ENCODE measurements at places on chromosomes 7 and 10. TPM values are rescaled to one million over a fixed set of nuclear protein-coding genes. Genes with fewer than 3 reads are reported as not detected.

LRRC4 gene
- total RNA-seq: 1.6 TPM

IKZF1 gene
- total RNA-seq: not detected

MXI1 gene
- 12.2 TPM for total RNA-seq

MBLAC1 gene
- 3.0 TPM for total RNA-seq

FAM171A1 gene
- total RNA-seq: 51.0 TPM

CALML5 gene
- total RNA-seq: not detected

CPXM2 gene
- total RNA-seq: not detected

HTRA1 gene
- 52.4 TPM for total RNA-seq

NYAP1 gene
- total RNA-seq: 1.5 TPM

PGAM2 gene
- not detected for total RNA-seq

FGL2 gene
- total RNA-seq: not detected

SH2D4B gene
- not detected for total RNA-seq

MUC12 gene
- 1.4 TPM for total RNA-seq

HNRNPA2B1 gene
- 526 TPM for total RNA-seq

NRG3 gene
- total RNA-seq: not detected

CDC14C gene
- not detected for total RNA-seq

NXPH1 gene
- not detected for total RNA-seq

SMARCD3 gene
- 32.9 TPM for total RNA-seq

STK17A gene
- 60.6 TPM for total RNA-seq

MOGAT3 gene
- not detected for total RNA-seq

NUTM2B gene
- 0.43 TPM for total RNA-seq

FAM25G gene
- not detected for total RNA-seq

PTPRE gene
- total RNA-seq: not detected

TRIL gene
- total RNA-seq: 0.07 TPM

NOS3 gene
- total RNA-seq: 0.59 TPM

C10orf67 gene
- 0.34 TPM for total RNA-seq

RAB19 gene
- total RNA-seq: not detected

SLC39A12 gene
- total RNA-seq: not detected

UNC5B gene
- 6.5 TPM for total RNA-seq

CH25H gene
- total RNA-seq: not detected

TRIM24 gene
- 7.9 TPM for total RNA-seq

CCL24 gene
- not detected for total RNA-seq

SPOCK2 gene
- not detected for total RNA-seq

NEUROG3 gene
- not detected for total RNA-seq

OR9A4 gene
- total RNA-seq: not detected

NPFFR1 gene
- total RNA-seq: not detected

STAG3 gene
- total RNA-seq: 0.65 TPM

NME8 gene
- not detected for total RNA-seq

CPA2 gene
- total RNA-seq: not detected

GPR141 gene
- total RNA-seq: not detected

HDAC9 gene
- 27.9 TPM for total RNA-seq

CLDN12 gene
- 33.2 TPM for total RNA-seq

PODXL gene
- 21.9 TPM for total RNA-seq

ARHGEF35 gene
- total RNA-seq: not detected

FAM24A gene
- not detected for total RNA-seq

CCDC136 gene
- total RNA-seq: 7.8 TPM

MRPS17 gene
- 17.5 TPM for total RNA-seq

ANKRD30A gene
- total RNA-seq: not detected

CTAGE4 gene
- not detected for total RNA-seq

BET1 gene
- 29.5 TPM for total RNA-seq

CYP2C19 gene
- total RNA-seq: not detected

DPYSL4 gene
- 2.4 TPM for total RNA-seq

TRIM50 gene
- not detected for total RNA-seq

ITPRID1 gene
- not detected for total RNA-seq

All from HFFc6 (cell line).